ENCODE measurements at places on chromosomes 7 and 10. TPM values are rescaled to one million over a fixed set of nuclear protein-coding genes. Genes with fewer than 3 reads are reported as not detected.

Gene ACTR3C
- total RNA-seq, result 7.9 TPM

Gene ARHGEF35
- total RNA-seq, result 3.6 TPM

Gene ZNF467
- not detected for total RNA-seq

Gene PDE1C
- not detected for total RNA-seq

Gene CRHR2
- total RNA-seq, result not detected

Gene ASNS
- 64.5 TPM for total RNA-seq

Gene ELFN1
- not detected for total RNA-seq

Gene RASA4B
- total RNA-seq, result 20.3 TPM

Gene CALML3
- not detected for total RNA-seq

Data from activated T-helper 2 cell treated with anti-CD3 and anti-CD28 coated beads, Interferon-gamma antibody, Interleukin-2, Interleukin-4, amounts not matched to agents 10 μg/mL and 5 μg/mL and 100 μg/mL, durations not matched to agents 14 hours and 24 hours and 36 hours (primary cell).